T-helper 22 cell (primary cell): ENCODE measurements at places on chromosomes 7 and 10.

GRCh38 chr7:156402255-156402654, 238.3 kb upstream of the RNF32 start:
- no peak for DNase-seq

GRCh38 chr7:94530109-94530508, 20.5 kb downstream of the CASD1 start:
- DNase-seq: no peak

DNA sequence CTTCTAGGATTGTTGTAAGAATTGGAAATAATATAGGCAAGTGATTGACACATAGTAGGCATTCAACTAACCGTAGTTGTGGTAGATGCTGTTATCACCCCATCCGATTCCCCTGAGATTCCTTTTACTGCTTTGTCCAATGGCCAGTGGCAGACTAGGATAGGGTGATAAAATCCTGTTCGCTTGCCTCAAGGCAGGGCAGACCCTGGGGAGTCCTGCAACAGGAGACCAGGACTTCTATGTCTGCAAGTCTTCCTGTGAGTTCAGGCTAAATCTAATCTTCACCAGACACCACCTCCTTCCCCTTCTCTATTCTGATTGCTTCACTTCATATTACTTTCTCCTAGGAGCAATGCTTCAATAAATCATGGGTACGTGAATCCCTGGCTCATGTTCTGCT, 42.8 kb upstream of the CREB5 start:
- DNase-seq: no peak

DNA sequence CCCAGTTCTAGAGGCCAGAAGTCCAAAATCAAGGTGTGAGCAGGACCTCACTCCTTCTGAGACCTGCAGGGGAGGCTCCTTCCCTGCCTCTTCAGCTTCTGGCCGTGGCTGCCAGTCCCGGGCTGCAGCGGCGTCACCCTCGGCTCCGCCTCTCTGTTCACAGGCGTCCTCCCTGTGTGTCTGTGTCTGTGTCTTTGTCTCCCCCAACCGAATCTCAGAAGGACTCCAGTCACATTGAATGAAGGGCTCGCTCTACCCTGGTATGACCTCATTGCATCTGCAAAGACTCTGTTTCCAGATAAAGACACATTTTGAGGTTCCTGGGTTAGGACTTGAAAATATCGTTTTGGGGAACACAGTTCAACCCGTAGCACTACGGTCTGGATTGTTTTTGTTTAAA, 33.1 kb upstream of the GALNT11 start:
- no peak for DNase-seq

GRCh38 chr10:63520500-63521415, at the start of gene REEP3:
TSS of gene REEP3 (plus strand) at chr10:63521401. CDS start at chr10:63521546, 145 bp downstream.
- DNase-seq: peak; percentile 25

DNA sequence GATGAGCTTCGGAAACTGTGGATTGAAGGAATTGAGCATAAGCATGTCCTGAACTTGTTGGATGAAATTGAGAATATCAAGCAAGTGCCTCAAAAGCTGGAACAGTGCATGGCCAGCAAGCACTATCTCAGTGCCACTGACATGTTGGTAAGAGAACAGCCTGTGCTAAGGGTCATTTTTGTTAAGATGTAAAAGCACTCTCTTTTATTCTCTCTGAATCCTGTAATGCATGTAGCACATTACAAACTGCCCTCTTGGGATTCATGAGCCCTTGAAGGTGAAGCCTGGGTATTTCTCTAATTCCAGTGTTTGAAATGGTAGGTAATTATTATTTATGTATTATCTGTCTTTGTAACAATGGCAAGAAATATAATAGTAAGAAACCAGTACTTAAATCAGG, 36.1 kb downstream of the EXOC4 start:
- no peak for DNase-seq

DNA sequence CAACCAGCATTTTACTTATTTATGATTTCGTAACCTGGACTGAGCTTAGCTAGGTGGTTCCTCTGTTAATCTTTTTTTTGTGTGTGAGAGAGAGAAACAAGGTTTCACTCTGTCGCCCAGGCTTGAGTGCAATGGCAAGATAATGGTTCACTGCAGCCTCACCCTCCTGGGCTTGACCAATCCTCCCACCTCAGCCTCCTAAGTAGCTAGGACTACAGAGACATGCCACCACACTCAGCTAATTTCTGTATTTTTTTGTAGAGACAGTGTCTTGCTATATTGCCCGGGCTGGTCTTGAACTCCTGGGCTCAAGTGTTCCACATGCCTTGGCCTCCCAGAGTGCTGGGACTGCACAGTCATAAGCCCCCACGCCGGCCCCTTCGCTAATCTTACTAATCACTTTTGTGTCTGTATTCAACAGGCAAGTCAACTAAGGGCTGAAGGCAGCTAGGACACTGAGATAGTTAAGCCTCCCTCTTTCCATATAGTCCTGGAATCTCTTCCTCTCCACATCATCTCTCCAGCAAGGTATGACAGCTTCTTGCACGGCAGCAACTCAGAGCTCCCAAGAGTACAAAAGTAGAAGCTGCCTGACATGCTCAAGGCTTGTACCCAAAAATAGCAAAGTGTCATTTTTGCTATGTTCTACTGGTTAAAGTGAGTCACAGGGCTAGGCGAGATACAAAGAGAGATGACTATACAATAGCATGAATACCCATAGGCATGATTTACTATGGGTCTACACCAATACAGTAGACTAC, 11.3 kb downstream of the KMT2C start:
- no peak for DNase-seq

DNA sequence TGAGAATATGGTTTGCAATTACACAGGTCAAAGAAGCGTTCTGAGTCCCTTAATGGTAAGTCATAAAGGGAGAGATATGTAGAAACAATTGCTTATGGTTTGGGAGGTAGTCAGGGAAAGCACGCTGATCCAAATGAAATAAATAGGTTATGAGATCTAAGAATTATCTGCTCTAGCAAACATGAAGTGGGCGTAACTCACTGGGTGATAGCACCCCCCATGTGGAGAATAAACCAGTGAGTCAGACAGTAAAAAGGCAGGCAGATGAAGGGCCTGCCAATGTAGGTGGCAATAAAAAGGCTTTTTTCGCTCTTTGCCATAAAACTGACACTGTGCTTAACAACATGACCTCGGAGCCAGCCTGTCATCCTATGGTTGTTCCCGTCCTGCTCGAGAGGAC, 306.9 kb downstream of the GLRX3 start:
- no peak for DNase-seq

- DNase-seq: no peak
These were observed 3.8 kb downstream of the WIPI2 start for GRCh38 chr7:5193880-5194279.

- DNase-seq: no peak
These were observed 96.4 kb downstream of the CUX1 start for GRCh38 chr7:101913851-101914250.
